ENCODE measurements at places on chromosomes 6 and 20. TPM values are rescaled to one million over a fixed set of nuclear protein-coding genes. Genes with fewer than 3 reads are reported as not detected.

TCF21 gene
- total RNA-seq, result 28.5 TPM

GRM4 gene
- total RNA-seq, result not detected

GSTA1 gene
- total RNA-seq, result not detected

SPAG4 gene
- total RNA-seq, result 8.9 TPM

NCOA6 gene
- 13.0 TPM for total RNA-seq

RNF39 gene
- total RNA-seq, result not detected

GTSF1L gene
- not detected for total RNA-seq

EFHC1 gene
- total RNA-seq, result 38.9 TPM

FAM162B gene
- 2.4 TPM for total RNA-seq

ZBTB22 gene
- total RNA-seq, result 17.1 TPM

MOXD1 gene
- total RNA-seq, result 38.4 TPM

CEBPB gene
- 56.4 TPM for total RNA-seq

TMEM217 gene
- 0.20 TPM for total RNA-seq

FOXA2 gene
- not detected for total RNA-seq

KAT14 gene
- total RNA-seq, result 10.0 TPM

GRIK2 gene
- 0.44 TPM for total RNA-seq

TUBB1 gene
- total RNA-seq, result not detected

CLDN20 gene
- total RNA-seq, result not detected

PNPLA1 gene
- total RNA-seq, result not detected

TMEM200A gene
- 0.98 TPM for total RNA-seq

GSTA2 gene
- not detected for total RNA-seq

CFAP206 gene
- 0.37 TPM for total RNA-seq

PGC gene
- not detected for total RNA-seq

ZNF335 gene
- total RNA-seq, result 7.6 TPM

CDH22 gene
- total RNA-seq, result not detected

C20orf144 gene
- total RNA-seq, result not detected

SENP6 gene
- 44.1 TPM for total RNA-seq

JAG1 gene
- total RNA-seq, result 36.5 TPM

POM121L2 gene
- not detected for total RNA-seq

C20orf96 gene
- 1.7 TPM for total RNA-seq

BPIFB4 gene
- 0.24 TPM for total RNA-seq

NR2E1 gene
- total RNA-seq, result not detected

NKAIN4 gene
- not detected for total RNA-seq

ELOVL4 gene
- total RNA-seq, result 2.7 TPM

CCN6 gene
- total RNA-seq, result not detected

CDH26 gene
- 0.24 TPM for total RNA-seq

PCK1 gene
- 0.15 TPM for total RNA-seq

MAP7 gene
- 0.10 TPM for total RNA-seq

C6orf120 gene
- total RNA-seq, result 52.0 TPM

GNAS-AS1 gene
- total RNA-seq, result 0.49 TPM

SCRT2 gene
- not detected for total RNA-seq

E2F1 gene
- 1.3 TPM for total RNA-seq

HLA-DPB1 gene
- total RNA-seq, result 4.1 TPM

RGS17 gene
- 9.2 TPM for total RNA-seq

ALDH8A1 gene
- 0.59 TPM for total RNA-seq

STMND1 gene
- total RNA-seq, result not detected

EYA2 gene
- total RNA-seq, result 0.49 TPM

MEP1A gene
- not detected for total RNA-seq

CHMP4B gene
- 64.3 TPM for total RNA-seq

PKIB gene
- total RNA-seq, result 0.29 TPM

All from cardiac ventricle fibroblast (primary cell).